Endothelial cell of umbilical vein (primary cell): ENCODE measurements at places on chromosomes 7 and 10. TPM values are rescaled to one million over a fixed set of nuclear protein-coding genes. Genes with fewer than 3 reads are reported as not detected.

The SH2D4B gene
- not detected in 2 replicates for total RNA-seq

The CPXM2 gene
- total RNA-seq, result 0.42 and 2.7 TPM in 2 replicates

The JCAD gene
- total RNA-seq, result 76.3 and 79.7 TPM in 2 replicates

The GBX1 gene
- total RNA-seq, result not detected in 2 replicates

The CTBP2 gene
- total RNA-seq, result 123 and 128 TPM in 2 replicates

The SLC26A4 gene
- 0.77 and 1.3 TPM in 2 replicates for total RNA-seq

The CYP3A4 gene
- total RNA-seq, result not detected in 2 replicates

The PNLIPRP3 gene
- not detected in 2 replicates for total RNA-seq

The CTAGE4 gene
- total RNA-seq, result 0.30 TPM in 1 of 2 replicates, not detected in the other

The IFIT1B gene
- not detected in 2 replicates for total RNA-seq

The GTF2IRD1 gene
- total RNA-seq, result 24.2 and 24.7 TPM in 2 replicates

The TMEM236 gene
- total RNA-seq, result 0.24 TPM in 1 of 2 replicates, not detected in the other

The ADIRF gene
- total RNA-seq, result 2.8 and 4.4 TPM in 2 replicates
